ENCODE measurements at places on chromosomes 3 and 15. TPM values are rescaled to one million over a fixed set of nuclear protein-coding genes. Genes with fewer than 3 reads are reported as not detected.

The GTPBP8 gene
- total RNA-seq = 27.7 TPM

DNA sequence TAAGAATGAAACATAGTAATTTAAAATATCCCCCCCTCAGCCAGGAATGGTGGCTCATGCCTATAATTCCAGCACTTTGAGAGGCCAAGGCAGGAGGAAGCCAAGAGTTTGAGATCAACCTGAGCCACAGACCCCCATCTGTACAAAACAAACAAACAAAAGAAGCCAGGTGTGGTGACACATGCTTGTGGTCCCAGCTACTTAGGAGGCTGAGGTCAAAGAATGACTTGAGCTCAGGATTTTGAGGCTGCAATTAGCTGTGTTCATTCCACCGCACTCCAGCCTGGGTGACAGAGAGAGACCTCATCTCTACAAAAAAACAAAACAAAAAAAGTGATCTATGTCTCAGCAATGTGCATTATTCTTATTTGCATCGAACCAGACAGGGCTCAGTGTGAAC, 800.8 kb downstream of the MCTP2 start:
- no peaks in the 10 kb centered on the region for H3K36me3 ChIP-seq
- no peak overlapping the region for H3K27ac ChIP-seq
- no peak overlapping the region for H3K4me3 ChIP-seq
- no peaks in the 10 kb centered on the region for H3K27me3 ChIP-seq

GRCh38 chr3:149324332-149324731, 9.1 kb downstream of the TM4SF18 start:
- DNase-seq = no peak
- no peaks in the 10 kb centered on the region for H3K36me3 ChIP-seq
- H3K4me3 ChIP-seq = no peak overlapping the region
- H3K27me3 ChIP-seq = peaks cover 16% of the 10 kb centered on the region
- H3K4me1 ChIP-seq = no peaks in the 10 kb centered on the region

- no peak overlapping the region for H3K27ac ChIP-seq
- no peak overlapping the region for H3K4me3 ChIP-seq
- peaks cover 31% of the 10 kb centered on the region for H3K4me1 ChIP-seq
- H3K27me3 ChIP-seq = no peaks in the 10 kb centered on the region
- no peak for DNase-seq
- peaks cover 2% of the 10 kb centered on the region for H3K36me3 ChIP-seq
These were observed 115.6 kb downstream of the FNDC3B start for GRCh38 chr3:172154768-172155664.

- H3K4me1 ChIP-seq = peaks cover 3% of the 10 kb centered on the region
- H3K4me3 ChIP-seq = no peak overlapping the region
- H3K27me3 ChIP-seq = no peaks in the 10 kb centered on the region
- DNase-seq = no peak
- no peak overlapping the region for H3K27ac ChIP-seq
- no peaks in the 10 kb centered on the region for H3K36me3 ChIP-seq
These were observed 75.3 kb upstream of the BOC start for GRCh38 chr3:113136071-113136470.

- no peak overlapping the region for H3K27ac ChIP-seq
- no peaks in the 10 kb centered on the region for H3K27me3 ChIP-seq
- no peak for DNase-seq
- H3K4me1 ChIP-seq = no peaks in the 10 kb centered on the region
These were observed 361.6 kb upstream of the NR2F2 start for GRCh38 chr15:95968856-95969255.

- no peaks in the 10 kb centered on the region for H3K36me3 ChIP-seq
- peaks cover 4% of the 10 kb centered on the region for H3K4me1 ChIP-seq
- peaks cover 8% of the 10 kb centered on the region for H3K27me3 ChIP-seq
- no peak overlapping the region for H3K4me3 ChIP-seq
- DNase-seq = no peak
These were observed 16.9 kb upstream of the FAM3D start for GRCh38 chr3:58683466-58683865.

- no peak overlapping the region for H3K4me3 ChIP-seq
- H3K27me3 ChIP-seq = peaks cover 6% of the 10 kb centered on the region
- H3K27ac ChIP-seq = no peak overlapping the region
- H3K4me1 ChIP-seq = no peaks in the 10 kb centered on the region
These were observed 299.6 kb downstream of the THSD4 start for GRCh38 chr15:71414853-71415252.

DNA sequence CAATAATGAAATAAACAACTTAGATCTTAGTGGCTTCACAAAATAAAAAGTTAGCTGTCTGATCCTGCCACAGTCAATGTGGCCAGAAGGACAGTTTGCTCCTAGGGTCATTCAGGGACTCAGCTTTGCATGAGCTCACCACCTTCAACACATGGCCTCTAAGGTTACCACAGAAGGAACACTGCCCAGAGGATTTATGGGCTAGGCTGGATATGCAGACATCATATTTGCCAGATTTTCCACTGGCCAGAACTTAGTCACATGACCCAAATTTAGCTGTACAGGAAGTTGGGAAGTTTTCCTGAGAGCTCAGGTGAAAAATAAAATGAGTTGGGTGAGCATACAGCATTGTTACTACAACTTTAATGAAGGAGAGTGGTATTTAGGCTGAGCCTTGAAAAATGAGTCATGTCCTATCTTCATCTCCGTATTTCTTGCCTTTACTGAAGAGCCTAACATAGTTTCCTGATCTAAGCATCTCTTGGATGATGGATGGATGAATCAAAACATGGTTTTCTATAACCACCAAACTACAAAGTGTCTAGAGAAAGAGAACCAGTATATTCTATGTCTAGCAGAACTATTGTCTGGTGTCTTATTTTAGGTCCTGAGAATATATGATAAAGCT, 54.9 kb upstream of the TMEM108 start:
- no peak overlapping the region for H3K4me3 ChIP-seq
- H3K4me1 ChIP-seq = no peaks in the 10 kb centered on the region
- DNase-seq = no peak
- no peaks in the 10 kb centered on the region for H3K27me3 ChIP-seq
- no peaks in the 10 kb centered on the region for H3K36me3 ChIP-seq
